Jurkat, Clone E6-1 (cell line): ENCODE measurements at places on chromosomes 13 and 19.

GRCh38 chr13:48534911-48535501 is 2.1 kb upstream of the RCBTB2 start:
- DNase-seq, result no peak

- peak; percentile 80 for DNase-seq
Observed at GRCh38 chr13:36346222-36347083, at the start of gene SPART. Gene SPART (minus strand): TSS chr13:36346394. CDS start chr13:36335830, 10,564 bp downstream.

GRCh38 chr19:54216869-54217268 is 5.9 kb downstream of the LILRB3 start:
- DNase-seq, result no peak

GRCh38 chr13:53143757-53144339 is 115.2 kb downstream of the OLFM4 start:
- DNase-seq, result no peak

GRCh38 chr13:62360609-62361008 is 945.0 kb upstream of the PCDH20 start:
- no peak for DNase-seq

- DNase-seq, result no peak
Observed at GRCh38 chr13:107210723-107211030, 642.7 kb upstream of the ARGLU1 start.

DNA sequence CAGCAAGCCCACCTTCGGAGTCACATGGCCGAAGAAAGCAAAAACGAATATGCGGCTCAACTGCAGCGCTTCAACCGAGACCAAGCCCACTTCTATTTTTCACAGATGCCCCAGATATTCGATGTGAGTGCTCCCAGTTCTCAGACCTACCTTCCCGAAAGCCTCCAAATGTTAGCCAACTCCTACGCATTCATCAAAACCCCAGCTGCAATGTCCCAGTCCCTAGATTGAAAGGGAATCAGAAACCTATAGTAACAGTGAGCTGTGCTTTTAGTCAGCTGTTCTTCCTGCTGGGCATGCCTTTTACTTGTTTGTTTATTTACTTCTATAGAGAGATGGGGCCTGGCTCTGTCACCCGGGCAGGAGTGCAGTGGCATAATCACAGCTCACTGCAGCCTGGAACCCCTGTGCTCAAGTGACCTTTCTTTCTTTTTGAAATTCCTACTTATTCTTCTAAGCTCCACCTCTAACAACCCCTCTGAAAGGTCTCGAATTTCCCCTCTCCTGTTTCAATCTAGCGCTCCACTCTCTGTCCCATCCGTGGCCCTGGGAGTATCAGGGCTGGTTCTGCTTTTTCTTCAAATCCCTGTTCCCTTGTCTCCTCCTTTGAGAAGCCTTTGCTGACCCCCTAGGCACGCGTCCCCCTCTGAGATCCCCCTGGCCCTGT is 4.4 kb downstream of the TRIP10 start:
- DNase-seq, result no peak

DNA sequence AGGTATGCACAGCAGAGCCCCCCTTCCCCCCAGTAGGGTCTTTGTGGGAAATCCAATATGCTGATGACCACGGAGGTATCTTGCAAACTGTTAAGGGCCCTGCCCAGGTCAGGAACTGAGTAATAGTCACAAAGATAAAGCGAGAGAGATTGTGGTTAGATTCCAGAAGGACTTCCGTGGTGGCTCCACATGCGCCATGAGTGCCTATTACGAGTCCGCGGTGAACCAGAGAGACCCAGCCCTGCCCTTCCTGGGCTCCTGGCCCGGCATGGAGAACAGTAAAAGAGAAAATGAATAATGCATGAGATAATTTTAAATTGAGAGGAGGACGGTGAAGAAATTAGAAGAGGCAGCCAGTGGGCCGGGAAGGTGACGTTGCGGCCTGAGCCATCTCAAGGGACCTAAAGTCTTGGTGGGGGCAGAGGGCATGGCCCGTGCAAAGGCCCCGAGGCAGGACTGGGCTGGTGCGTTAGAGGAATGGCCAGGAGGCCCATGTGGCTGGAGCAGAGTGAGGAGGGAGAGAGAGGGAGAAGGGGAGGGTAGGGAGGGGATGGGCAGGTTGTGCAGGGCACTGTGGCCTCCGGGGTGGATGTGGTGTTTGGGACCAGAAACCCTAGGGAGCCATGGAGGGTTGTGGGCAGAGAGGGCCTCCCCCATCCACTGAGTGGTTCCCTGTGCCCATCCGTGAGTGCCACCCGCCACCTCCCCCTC is 46.6 kb upstream of the NFIC start:
- no peak for DNase-seq

- DNase-seq, result peak; percentile 92
Observed at GRCh38 chr13:50713523-50714248, 129.8 kb downstream of the DLEU7 start.

DNA sequence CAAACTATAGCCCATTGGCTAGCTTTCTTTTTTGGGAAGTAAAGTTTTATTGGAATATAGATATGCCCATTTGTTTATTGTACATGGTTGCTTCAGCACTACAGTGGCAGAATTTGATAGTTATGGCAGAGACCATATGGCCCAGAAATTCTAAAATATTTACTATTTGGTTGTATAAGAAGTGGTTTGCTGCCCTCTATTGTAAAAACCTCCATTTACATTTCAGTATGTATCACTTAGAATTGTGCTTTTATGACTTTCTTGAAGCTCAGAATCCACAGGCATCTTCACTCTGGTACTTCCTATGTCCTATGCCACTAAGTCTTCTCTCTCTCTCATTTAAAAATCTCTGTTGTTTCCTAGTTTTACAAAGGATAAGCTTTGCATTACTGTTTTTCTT is 37.7 kb downstream of the DLEU7 start:
- DNase-seq, result no peak

GRCh38 chr19:17610384-17610783 is 54.9 kb downstream of the COLGALT1 start:
- peak; percentile 68 for DNase-seq

GRCh38 chr13:99614465-99614885 is 113.2 kb downstream of the TM9SF2 start:
- no peak for DNase-seq

DNA sequence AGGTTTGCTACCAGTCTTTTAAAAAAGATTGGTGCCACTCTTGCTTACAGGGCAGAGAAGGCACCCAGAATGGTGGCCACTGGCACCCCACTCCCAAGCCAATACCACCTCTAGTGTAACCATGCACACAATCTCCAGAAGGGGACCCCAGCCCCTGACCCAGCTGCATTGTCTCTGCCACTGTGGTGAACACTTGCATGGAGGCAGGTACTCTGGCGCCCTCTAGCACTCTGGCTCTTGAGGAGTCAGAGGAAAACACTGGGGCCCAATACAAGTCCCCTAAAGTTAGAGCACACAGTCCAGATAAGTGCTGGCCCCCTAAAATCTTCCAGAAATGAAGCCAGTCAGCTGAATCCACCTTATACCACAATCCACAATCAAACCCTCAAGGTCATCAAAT is 6.0 kb downstream of the ERVV-1 start:
- no peak for DNase-seq

DNA sequence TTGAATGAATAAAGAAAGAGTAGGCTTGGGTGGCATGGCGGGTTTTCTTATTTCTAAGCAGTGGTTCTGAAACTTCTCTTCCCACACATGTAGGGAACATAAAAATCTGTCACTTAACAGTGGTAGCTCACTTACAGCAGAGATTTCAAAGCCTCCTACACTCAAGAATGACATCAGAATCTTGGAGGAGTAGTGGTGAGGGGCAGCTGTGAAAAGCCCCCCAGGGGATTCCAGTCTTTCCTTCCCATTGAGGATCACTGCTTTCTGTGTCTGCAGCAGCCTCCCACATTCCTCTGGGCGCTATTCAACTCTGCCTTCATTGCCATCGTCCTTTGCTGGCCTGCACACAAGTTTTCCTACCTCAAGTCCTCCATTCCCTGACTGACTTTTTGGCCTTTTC is 8.6 kb upstream of the NEK5 start:
- DNase-seq, result no peak

- no peak for DNase-seq
Observed at GRCh38 chr13:24911133-24911908, 147.4 kb downstream of the RNF17 start.

DNA sequence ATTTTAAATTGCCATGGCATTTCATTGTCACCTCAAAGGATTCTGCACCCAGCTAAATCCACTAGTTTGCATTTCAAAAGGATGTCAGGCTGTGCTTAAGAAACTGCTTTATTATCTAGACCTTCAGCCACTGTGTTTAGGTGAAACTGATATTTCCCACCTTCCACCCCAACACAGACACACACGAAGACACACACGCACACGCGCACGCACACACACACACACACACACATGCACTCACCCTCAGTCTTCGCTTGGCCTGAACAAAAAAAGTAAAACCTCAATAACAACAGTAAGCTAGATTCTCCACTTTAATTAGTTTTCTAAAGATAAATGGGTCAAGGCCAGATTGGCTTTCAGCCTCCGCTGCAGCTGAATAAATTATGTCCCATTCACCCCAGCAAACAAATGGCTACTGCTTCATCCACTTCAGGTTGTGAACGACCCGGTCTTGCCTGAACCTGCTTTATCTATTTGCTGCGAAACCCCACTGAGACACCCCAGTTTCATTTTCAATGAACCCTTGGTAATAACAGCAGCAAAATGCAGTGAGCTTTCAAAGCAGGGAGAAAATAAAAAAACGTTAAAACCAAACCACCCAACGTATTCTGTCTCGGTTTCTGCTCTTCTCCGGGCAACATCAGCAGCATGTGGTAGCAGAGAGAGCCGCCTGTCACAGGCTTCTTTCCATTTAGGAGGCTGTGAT is 166.8 kb downstream of the DCT start:
- no peak for DNase-seq

DNA sequence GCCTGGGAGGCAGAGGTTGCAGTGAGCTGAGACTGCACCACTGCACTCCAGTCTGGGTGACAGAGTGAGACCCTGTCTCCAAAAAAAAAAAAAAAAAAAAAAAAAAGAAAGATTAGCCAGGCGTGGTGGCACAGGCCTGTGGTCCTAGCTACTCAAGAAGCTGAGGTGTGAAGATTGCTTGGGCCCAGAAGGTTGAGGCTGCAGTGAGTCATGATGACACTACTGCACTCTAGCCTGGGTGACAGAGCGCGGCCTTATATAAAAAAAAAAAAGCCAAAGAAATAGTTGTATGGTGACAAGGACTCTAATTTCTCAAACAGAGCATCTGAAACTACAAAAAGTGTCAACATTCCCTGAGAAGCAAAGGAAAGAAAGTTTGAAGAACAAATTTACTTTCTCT is 3.4 kb downstream of the PBX4 start:
- DNase-seq, result no peak

GRCh38 chr13:85508683-85509329 is 290.4 kb downstream of the SLITRK6 start:
- no peak for DNase-seq

- peak; percentile 83 for DNase-seq
Observed at GRCh38 chr19:54364775-54365257, at the start of gene LAIR1. Gene LAIR1 (minus strand): TSS chr19:54364931. CDS start chr19:54364804, 127 bp downstream.

DNA sequence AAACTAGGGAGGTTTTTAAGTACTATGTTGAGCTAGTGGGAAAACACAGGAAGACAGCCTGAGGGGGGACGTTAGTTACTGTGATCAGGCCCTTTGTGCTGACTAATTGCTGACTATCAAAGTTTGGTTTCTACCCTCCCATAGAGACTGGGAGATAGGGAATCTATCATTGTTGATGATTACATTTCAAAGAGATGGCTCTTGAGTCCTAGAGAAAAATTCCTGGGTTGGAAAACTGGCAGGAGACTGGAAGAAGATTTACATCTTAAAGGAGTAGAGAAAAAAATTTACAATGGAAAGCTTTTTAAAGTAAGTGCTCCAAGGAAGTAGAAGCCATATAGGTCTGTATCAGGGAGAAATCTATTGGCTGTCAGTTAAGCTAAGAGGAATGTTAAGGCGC is 522.0 kb upstream of the KLHL1 start:
- no peak for DNase-seq
